SHP77 treated with DMSO at 0.1 percent for 48 hours (cell line): ENCODE measurements at places on chromosomes 5 and 9.

- no peak for DNase-seq
Observed at GRCh38 chr9:22111954-22112247, 102.8 kb upstream of the CDKN2B start.

- DNase-seq = no peak
Observed at GRCh38 chr5:179180061-179180610, 120.0 kb downstream of the ZNF354C start.

GRCh38 chr5:90142541-90142940 is 267.0 kb downstream of the CETN3 start:
- DNase-seq = no peak

DNA sequence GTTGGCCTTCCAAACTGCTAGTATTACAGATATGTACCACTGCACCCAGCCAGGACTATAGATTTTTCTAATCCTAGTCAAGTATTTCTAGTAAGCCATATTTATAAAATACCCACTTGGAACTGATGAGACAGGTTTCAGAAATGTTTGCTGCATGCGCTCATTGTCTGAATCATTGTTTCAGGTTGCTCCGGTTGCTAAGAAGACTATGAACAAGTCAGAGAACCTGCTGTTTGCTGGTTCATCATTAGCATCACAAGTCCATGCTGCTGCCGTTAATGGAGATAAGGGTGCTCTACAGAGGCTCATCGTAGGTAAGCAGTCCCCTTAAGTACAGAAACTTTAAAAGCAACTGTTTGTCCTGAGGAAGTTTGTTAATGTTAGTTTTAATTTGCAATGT is 5.3 kb downstream of the INVS start:
- no peak for DNase-seq

- DNase-seq = no peak
Observed at GRCh38 chr5:78062645-78063044, 231.9 kb downstream of the AP3B1 start.

- DNase-seq = no peak
Observed at GRCh38 chr9:84141741-84142370, 161.3 kb downstream of the RMI1 start.

DNA sequence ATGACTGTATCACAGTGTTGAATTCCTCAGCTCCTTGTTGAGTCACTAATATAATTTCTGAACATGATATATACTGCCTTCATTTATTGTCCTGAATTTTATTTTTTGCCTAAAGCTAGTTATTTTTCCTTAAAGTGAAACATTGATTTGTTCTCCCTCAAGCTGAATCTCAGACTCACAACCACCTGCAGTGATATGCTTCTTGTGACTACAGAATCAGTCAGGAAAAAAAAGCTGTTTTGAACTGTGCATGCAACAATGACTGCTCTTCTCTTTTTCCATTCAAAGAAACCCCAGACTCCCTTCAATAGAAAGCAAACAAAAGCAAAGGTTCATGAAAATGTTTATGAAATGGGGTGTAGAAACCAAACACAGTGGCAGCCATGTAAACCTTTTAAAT is 470.2 kb upstream of the CHD1 start:
- DNase-seq = no peak

DNA sequence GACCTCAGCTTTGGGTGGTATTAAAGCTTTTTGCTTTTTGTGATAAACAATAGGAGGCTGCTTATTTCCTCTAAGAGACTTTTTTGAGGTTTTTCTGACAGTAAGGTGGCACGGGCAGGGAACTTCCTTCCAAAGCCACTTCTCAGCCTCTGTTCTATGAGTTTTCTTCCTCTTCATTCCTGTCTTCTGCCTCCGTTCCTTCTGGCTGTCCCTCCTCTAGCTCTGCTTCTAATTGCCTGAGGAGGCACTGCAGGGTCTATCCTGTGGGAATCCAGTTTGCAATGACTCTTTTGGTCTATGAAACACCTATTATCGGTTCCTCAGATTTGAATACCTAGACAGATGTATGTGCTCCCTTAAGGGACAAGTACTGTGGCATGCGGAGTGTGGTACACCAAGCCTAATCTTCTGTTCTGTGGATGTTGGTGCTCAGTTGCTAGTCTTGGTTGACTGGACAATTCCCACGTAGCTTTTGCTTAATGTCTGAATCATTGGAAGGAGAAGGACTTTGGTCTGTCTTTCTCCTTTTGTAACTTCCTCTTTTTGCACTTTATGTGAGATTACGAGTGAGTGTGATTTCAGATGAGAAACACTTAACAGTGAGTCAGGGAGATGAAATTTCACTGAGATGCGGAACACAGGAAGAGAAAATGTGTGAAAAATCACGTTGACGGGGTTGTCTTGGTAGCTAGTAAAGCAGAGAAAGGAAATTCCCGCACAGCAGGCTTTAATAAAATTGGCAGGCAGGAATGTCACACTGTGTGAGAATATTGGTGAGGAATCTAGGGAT is 305.2 kb downstream of the EFNA5 start:
- no peak for DNase-seq

- DNase-seq = no peak
Observed at GRCh38 chr9:134371731-134372130, 45.5 kb downstream of the RXRA start.

GRCh38 chr5:1105350-1106265 is 6.3 kb downstream of the SLC12A7 start:
- no peak for DNase-seq

DNA sequence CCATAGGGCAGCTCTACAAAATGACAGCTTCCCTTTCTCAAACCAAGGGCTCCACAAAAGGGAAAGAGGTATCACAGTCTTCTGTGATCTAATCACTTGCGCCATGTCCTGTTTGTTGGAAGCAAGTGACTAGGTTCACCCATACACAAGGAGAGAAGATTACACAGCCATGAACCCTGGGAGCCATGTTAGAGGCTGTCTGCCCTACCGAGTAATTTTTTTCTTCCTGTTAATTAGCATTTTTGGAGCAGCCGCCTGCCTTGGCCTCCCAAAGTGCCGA is 33.2 kb upstream of the GOLPH3 start:
- DNase-seq = no peak

DNA sequence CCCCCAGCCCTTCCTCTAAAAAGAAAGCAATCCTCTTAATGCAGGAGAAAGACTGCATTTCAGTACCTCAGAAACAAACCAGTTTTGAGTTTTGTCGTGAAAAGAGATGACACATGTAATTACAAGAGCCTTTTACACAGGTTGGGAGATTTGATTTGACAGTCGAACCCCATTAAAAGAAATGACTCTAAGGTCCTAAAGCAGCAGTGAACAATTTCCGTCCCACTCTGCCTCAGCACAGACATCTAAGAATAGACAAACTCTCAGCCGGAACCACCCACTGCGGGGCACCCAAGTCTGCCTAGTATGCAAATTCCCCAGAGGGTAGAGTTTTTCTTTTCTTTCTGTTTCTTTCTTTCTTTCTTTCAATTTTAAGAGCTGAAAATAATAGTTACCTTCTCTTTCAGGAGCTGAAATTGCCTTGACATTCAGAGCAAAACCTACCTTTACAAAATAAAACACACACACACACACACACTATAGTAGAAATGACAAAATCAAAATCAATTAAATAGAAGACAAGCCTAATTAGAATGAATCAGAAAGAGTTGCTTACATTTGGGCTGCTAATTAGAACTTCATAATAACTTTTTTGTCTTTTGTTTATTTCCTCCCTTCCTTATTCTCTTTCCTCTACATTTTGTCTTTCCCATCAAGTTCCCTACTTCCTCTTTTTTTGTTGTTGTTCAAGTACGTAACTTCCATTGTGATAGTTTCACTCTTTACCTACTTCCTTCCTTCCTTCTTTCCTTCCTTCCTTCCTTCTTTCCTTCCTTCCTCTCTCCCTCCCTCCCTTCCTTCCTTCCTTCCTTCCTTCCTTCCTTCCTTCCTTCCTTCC is 65.1 kb downstream of the BASP1 start:
- no peak for DNase-seq

GRCh38 chr5:170186856-170187255 is 45.9 kb upstream of the C5orf58 start:
- DNase-seq = no peak

DNA sequence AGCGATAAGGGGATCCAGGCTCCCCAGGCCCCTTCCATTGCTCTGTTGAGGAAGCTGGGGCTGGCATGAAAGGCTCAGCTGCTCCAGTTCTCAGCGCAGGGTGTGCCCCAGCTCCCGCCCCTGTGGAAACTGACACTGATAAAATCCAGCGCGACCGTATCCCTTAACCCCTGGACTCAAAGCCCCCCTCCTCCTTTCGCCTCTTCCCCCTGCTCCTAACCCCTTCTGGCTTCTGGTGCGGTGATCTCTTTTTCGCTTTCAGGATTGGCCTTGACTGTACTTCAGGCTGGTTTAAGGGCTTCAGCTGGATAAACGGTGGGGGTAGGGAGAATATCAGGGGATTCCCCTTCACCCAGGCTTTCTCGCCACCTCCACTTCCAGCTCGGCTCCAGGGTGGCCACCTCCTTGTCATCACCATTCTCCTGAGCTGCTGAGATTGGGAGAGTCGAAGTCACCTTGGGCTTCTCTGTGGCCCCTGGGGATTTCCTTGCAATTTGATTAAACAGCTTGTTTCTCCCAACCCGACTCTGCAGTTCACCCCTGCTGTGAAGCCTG is 843 bp downstream of the BSPRY start:
- no peak for DNase-seq

- no peak for DNase-seq
Observed at GRCh38 chr9:134568116-134568515, 73.5 kb upstream of the COL5A1 start.

GRCh38 chr5:173205916-173206315 is 29.1 kb downstream of the NKX2-5 start:
- no peak for DNase-seq

DNA sequence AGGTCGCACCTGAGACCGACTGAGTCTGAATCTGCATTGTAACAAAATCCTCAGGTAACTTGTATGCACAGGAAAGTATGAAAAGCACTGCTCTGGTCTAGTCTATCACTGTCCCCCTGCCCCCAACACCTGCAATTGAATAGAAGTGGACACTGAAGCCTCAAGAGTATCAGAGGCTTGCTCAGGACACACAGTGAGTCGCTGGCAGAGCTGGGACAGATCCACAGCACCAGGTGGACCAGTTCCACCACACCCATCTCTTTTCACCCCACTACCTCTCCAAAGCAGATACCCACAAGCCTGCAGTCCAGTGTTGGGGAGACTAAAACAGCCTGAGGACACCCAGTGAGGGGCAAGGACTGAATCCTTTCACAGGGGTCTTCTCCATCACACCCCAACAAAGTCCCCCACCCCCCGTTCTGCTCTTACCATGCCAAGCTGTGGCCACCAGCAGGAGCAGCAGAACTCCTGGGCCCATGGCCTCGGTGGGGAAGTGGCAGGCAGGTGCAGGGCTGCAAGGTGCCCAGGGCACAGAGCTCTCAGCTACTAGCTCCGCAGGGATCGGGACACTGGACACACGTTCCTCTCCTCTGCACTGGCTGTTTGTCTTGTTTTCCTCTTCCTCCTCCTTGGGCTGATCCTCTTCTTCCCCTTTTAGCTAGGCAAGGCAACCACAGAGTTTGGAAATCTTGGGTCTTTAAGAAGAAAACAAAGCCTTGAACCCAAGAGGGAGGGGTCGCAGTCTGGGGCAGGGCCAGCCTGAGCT is at the start of gene CSF1R:
Gene CSF1R (minus strand): TSS at position 605 of the 766 bp plus-strand sequence. CDS start 127 bp downstream, at position 478.
- DNase-seq = no peak

- no peak for DNase-seq
Observed at GRCh38 chr5:106755789-106756188, 914.9 kb downstream of the EFNA5 start.

DNA sequence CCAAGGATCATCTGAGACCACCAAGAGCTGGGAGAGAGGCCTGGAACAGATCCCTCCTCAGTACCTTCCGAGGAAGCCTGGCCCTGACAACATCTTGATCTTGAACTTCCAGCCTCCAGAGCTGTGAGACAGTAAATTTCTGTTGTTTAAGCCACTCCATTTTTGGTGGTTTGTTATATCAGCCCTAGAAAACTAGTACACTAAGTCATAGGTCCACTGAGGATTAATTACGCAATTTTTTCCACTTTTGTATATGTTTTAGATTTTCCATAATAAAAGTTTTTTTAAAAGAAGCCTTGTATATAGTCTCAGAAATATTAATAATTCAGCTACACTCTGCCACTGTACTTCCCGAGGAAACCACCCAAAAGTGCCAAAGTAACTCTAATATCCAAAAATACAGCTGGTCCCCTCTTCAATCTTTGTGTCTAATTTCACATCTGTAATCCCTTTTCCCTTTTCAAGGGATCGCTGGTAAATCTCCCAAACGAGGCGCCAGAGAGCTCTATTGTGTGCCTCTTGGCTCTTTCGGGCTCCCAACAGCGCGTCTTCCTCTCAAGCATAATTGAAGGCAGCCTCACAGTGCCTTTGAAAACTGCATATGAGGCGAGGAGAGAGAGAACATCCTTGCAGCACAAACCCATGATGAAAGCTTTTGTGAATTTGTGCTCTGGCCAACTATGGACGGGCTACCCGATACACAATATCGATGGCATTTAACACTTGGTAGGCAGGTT is 32.7 kb downstream of the PRUNE2 start:
- no peak for DNase-seq

DNA sequence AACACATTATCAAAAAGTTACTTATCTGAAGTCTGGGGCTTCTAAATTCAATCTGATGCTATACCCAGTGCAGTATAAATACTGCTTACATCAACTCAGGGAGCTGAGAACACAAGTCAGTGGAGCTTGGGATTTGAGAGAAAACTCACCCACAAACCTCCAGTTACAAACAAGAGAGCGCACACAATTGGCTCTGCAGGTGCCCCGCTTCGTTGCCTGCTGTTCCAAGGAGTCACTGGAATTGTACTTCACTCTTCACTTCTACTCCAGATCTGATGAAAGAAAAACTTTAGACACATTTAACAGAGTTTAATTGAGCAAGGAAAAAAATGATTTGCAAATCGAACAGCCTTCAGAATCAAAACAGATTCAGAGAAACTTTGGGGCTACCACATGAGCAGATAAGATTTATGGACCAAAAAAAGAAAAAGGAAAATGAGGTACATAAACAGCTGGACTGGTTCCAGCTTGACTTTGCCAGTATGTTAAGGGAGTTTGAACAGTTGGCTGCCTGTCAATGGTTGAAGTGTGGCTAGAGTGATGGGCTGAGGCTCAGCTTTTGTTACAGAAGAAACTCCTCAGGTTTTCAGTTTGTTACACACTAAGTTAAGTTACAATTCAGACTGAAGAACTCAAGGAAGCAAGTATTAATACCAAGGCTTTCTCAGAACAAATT is 156.6 kb downstream of the AOPEP start:
- DNase-seq = no peak

- no peak for DNase-seq
Observed at GRCh38 chr5:107853696-107854095, 183.0 kb upstream of the EFNA5 start.

- DNase-seq = no peak
Observed at GRCh38 chr5:159504106-159504856, 174.0 kb upstream of the IL12B start.

- DNase-seq = no peak
Observed at GRCh38 chr5:123429221-123429954, 6.2 kb upstream of the CEP120 start.
